Pancreas (tissue), 10 donors: ENCODE measurements at places on chromosomes 4 and X. TPM values are rescaled to one million over a fixed set of nuclear protein-coding genes. Genes with fewer than 3 reads are reported as not detected.

DNA sequence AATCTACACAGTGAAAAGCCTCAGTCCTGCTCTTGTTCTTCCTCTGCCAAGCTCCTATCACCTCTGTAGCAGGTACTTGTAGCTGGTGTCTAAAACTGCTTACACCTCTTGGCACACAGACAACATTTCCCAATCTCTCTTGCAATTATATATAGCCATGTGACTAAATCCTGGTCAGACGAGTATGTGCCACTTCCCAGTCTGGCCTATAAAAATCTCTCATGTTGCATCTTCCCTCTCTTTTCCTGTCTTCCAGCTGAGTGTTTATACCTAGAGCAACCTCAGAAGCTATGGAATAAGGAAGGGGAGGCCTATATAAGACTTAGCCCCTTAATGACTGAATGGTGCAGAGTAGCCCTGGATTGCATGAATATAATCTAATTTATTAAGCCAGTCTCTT, 105.8 kb downstream of the RNF150 start:
- DNase-seq, result no peak

DNA sequence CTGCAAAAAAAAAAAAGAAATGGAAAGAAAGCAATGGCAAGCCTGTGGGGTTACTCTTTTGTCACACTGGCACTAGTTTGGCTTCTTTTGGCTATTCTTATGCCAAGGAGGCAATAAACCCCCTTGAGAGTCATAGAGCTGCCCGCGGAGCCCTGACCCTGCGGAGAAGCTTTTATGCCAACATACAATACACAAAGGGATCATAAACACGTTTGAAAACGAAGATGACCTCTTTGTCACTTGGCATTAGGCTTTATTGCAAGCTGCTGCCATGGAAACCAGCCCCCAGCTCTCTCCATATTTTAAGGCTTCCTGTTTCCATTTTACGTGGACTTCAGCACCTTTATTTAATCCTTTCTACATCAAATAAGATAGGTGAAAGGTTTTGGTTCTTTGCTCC, 7.6 kb downstream of the NEUROG2 start:
- DNase-seq, result no peak

DNA sequence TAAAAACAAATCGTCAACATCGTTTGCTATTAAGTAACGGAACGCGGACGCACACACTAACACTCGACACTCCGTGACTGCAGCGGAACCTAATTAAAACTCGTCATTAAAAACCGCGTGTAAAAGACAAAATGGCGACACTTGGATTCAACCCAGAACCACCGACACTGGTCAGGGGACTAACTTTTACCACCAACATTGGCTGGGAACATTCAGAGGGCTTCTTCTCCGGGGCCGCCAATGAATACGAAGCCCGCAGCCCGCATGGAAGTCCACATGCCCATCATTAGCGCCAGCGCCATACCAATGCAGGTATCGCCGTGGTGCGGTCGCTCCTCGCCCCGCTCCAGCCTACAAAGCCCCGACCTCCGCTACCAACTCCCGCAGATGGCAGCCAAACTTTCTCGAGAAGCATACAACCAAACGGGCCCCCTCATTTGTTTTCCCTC, 498 bp downstream of the RBMX start:
- DNase-seq, result peak; percentile 55

DNA sequence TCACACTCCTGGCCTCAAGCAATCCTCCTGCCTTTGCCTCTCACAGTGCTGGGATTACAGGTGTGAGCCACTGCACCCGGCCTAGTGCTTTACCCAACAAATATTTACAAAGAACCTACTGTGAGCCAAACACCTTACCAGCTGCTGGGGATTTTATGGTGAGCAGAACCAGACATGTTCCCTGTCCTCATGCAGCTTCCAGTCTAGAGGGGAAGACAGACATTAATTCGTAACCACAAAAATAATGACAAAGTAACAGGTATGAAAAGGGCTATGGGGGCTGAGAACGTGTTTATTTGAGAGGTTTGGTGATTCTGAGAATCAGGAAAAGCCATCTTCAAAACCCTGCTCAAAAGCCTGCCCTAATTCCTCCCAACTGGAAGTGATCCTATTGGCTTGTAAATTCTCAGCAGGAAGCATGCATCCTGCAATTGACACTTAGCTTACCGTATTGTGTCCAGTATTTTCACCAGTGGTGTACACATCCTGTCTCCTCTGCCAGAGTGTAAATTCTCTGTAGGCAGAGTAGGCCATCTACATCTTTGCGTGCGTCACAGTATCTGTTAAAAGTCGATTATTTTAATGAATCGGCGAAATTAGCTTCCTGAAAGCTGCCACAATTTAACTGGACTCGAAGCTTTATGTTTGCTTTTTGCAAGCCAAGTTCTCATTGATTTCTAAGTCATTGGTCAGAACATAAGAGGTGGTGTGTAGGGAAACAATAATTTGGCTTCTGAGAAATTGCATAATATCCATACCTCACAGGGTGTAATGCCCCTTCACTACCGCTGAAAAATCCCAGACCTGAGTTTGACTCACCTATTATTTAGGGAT, 67.0 kb downstream of the TMEM156 start:
- no peak for DNase-seq

ITM2A gene
- 14.2 TPM for total RNA-seq

GRCh38 chr4:37664696-37665095, 21.5 kb downstream of the RELL1 start:
- DNase-seq, result no peak
